ENCODE measurements at places on chromosomes 3 and 15. TPM values are rescaled to one million over a fixed set of nuclear protein-coding genes. Genes with fewer than 3 reads are reported as not detected.

The ABI3BP gene
- total RNA-seq: 1.7 TPM

The SPINK8 gene
- total RNA-seq: not detected

The TRAK1 gene
- total RNA-seq: 13.3 TPM

The POPDC2 gene
- 0.22 TPM for total RNA-seq

The PIGBOS1 gene
- total RNA-seq: 35.1 TPM

Data from A549 treated with Mapracorat at 1 μM for 4 hours (cell line).